ENCODE measurements at places on chromosomes 6 and 20.
A peak's percentile ranks its signal among the peaks of the same experiment; 100 is the strongest.

GRCh38 chr20:35981969-35982368, 13.6 kb downstream of the CNBD2 start:
- DNase-seq: no peak

GRCh38 chr20:57579898-57580447, 19.1 kb downstream of the PCK1 start:
- no peak for DNase-seq

DNA sequence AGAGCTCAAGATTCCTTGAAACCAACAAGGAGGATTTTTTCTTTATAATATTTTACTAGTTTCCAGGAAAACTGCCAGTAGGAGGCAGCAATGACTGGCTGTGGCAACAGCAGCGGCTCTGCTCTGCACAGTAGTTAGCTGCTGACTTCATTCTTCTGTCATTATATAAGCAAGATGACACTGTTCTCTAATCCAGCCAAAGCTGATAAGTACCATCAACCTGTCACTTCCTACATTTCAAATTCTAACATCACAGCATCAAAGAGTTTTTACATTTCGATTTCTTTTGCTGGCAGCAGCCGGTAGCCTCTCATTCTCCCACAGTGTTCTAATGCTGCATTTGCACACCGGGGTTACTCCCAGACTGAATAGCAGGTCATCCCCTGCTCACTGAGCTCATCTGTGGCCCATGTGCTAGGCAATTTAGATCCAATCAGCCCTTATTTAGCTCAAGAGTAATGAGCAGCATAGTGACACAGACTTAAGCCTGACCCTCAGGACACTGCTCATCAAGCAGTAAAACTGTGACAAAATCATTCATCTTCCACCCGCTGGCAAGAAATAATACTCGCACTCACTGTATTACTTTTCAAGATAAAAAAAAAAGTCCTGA, 67.8 kb downstream of the MMS22L start:
- DNase-seq: peak; percentile 7

GRCh38 chr20:13838664-13839063, 53.8 kb downstream of the NDUFAF5 start:
- no peak for DNase-seq

DNA sequence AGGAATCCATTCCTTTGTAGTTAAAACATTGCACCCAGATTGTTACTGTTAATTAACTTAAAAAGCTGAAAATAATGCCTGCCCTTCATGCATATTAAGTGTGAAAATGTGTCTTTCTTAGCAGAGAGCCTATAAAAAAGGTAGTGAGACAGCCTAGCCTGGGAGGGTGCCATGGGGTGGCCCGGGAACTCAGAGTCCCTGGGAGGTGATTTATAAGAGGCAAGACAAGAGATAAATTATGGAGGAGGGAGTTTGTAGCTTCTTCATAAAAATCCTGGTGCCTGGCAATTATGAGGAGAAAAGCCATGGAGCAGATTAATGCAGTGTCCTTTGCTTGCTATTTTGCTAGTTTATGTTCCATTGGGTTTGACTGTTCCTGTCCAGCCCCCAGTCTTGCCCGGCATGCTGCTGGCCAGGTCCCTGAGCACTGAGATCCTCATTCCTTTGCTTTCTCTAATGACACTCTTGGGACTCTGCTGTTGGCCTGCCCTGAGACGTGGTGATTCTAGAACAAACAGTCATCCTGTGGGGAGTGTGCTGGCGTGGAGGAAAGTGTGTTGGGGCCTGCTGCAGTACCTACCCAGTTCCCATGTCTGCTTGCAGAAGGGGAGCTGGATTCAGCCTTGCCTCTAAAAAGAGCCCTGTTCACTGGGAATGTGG, 4.2 kb downstream of the MLN start:
- no peak for DNase-seq
